ENCODE measurements at places on chromosomes 16 and 17. TPM values are rescaled to one million over a fixed set of nuclear protein-coding genes. Genes with fewer than 3 reads are reported as not detected.

Gene PRR35
- total RNA-seq = not detected

Gene BCL7C
- 45.3 TPM for total RNA-seq

Gene TIGD7
- 7.9 TPM for total RNA-seq

Gene ARL5C
- total RNA-seq = not detected

Gene TMEM204
- 75.0 TPM for total RNA-seq

DNA sequence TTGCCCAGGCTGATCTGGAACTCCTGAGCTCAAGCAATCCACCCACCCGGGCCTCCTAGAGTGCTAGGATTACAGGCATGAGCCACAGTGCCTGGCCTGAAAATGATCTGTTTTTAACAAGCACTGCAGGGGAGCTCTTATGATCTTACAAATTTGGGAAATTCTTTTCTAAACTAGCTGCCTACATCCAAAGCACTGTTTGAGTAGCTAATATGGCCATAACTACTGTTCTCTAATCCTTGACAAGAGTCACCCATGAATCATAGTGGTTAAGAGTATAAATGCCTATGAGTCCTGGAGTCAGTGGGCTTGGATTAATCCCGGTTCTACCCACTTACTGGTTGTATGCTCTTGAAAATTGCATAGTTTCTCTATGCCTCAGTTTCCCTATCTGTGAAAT, 1.4 kb upstream of the CPPED1 start:
- H3K27me3 ChIP-seq = no peaks in the 10 kb centered on the region
- H3K4me1 ChIP-seq = peaks cover 34% of the 10 kb centered on the region
- no peak overlapping the region for H3K4me3 ChIP-seq
- DNase-seq = no peak
- no peaks in the 10 kb centered on the region for H3K36me3 ChIP-seq
- H3K27ac ChIP-seq = no peak overlapping the region

DNA sequence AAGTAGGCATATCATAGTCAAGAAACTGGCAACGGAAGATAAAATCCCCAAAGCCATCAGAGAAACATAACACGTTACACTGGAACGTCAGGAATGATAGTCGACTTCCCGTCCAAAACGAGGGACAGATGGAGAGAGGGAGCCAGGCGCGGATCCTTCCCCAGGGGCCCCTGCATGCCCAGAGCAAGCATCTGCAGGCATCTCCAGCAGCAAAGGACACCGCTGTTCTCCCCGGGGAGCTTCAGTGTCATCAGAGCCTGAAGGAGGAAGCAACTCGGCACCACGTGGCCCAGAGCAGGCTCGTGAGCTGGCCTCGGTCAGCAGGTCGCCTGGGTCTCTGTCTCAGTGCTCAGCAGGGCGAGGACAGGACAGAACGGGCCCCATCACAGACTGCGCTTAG, 50.1 kb downstream of the LMF1 start:
- no peaks in the 10 kb centered on the region for H3K27me3 ChIP-seq
- peak overlapping the region; percentile 57 for H3K27ac ChIP-seq
- peaks cover 54% of the 10 kb centered on the region for H3K36me3 ChIP-seq
- peaks cover 17% of the 10 kb centered on the region for H3K4me1 ChIP-seq
- H3K4me3 ChIP-seq = no peak overlapping the region

GRCh38 chr17:3627769-3628167, 8.3 kb downstream of the SHPK start:
- peaks cover 1% of the 10 kb centered on the region for H3K4me1 ChIP-seq
- H3K4me3 ChIP-seq = no peak overlapping the region
- DNase-seq = no peak

- H3K4me1 ChIP-seq = no peaks in the 10 kb centered on the region
- DNase-seq = no peak
- H3K27me3 ChIP-seq = no peaks in the 10 kb centered on the region
Observed at GRCh38 chr16:57661936-57662906, 5.9 kb upstream of the ADGRG3 start.

GRCh38 chr17:3641014-3641413, 4.5 kb downstream of the CTNS start:
- no peak overlapping the region for H3K27ac ChIP-seq
- H3K36me3 ChIP-seq = peaks cover 58% of the 10 kb centered on the region
- no peak overlapping the region for H3K4me3 ChIP-seq

DNA sequence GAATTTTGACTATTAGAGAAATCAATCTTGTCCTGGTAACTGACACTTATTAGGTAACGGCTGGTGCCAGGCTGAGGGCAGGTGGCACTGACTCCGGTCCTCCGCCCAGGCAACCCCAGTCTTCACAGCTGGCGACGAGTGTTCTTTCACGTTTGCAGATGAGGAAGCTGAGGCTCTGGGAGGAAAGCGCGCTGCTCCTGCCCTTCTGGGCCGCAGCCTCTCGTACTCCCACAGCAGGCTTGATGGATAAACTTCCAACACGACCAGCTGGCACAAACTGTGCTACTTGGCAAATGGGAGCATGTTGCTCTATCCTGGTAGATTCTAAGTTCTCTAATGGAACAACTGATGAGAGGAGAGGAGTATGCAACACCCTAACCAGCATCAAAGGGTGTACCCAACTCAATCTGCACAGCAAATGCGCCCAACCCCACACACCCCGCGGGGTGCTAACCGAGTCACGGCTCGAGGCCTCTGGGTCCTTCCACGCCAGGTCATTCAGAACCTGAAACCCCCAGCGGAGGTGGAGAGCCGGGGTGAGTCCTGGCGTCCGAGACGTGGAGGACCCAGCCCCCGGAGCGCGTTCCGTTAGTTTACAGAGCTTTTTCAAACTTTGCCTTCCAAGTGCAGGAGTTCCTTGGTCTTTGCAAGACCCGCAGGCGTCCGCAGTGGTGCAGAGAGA, 477 bp upstream of the SLC47A1 start:
- peaks cover 15% of the 10 kb centered on the region for H3K4me1 ChIP-seq
- peak overlapping the region; percentile 58 for H3K4me3 ChIP-seq
- DNase-seq = no peak

DNA sequence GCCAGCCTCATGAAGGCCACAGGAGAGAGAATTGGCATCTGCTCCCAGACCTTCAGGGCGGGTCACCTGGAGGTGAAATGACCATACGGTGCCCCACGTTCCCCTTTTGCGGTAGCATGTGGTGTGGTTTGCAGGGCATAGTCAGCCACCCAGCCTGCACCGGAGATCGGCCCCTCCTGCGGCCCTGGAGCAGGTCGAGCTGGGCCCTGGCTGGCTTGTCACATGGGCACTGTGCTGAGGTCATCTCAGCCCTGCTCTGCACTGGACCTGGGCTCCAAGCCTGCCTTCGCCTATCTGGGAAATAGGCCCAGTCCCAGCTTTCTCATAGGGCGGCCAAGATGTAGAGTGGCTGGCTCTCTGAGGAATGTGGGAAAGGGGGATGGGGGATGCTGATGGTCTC, 16.2 kb downstream of the GSE1 start:
- no peak overlapping the region for H3K4me3 ChIP-seq
- H3K27ac ChIP-seq = no peak overlapping the region
- H3K4me1 ChIP-seq = peaks cover 33% of the 10 kb centered on the region

GRCh38 chr17:260944-261343, 79.5 kb upstream of the DOC2B start:
- DNase-seq = no peak
- no peak overlapping the region for H3K4me3 ChIP-seq
- H3K27me3 ChIP-seq = no peaks in the 10 kb centered on the region
- H3K27ac ChIP-seq = peak overlapping the region; percentile 40
- no peaks in the 10 kb centered on the region for H3K36me3 ChIP-seq

- peaks cover 53% of the 10 kb centered on the region for H3K36me3 ChIP-seq
- peak overlapping the region; percentile 91 for H3K27ac ChIP-seq
- H3K4me1 ChIP-seq = peaks cover 57% of the 10 kb centered on the region
- H3K27me3 ChIP-seq = no peaks in the 10 kb centered on the region
- DNase-seq = peak; percentile 93
- no peak overlapping the region for H3K4me3 ChIP-seq
Observed at GRCh38 chr17:81254955-81255717, 16.0 kb downstream of the NDUFAF8 start.

GRCh38 chr16:23976524-23976923, 140.7 kb downstream of the PRKCB start:
- H3K36me3 ChIP-seq = no peaks in the 10 kb centered on the region
- H3K4me1 ChIP-seq = no peaks in the 10 kb centered on the region
- H3K27me3 ChIP-seq = no peaks in the 10 kb centered on the region
- DNase-seq = no peak
- H3K27ac ChIP-seq = no peak overlapping the region

DNA sequence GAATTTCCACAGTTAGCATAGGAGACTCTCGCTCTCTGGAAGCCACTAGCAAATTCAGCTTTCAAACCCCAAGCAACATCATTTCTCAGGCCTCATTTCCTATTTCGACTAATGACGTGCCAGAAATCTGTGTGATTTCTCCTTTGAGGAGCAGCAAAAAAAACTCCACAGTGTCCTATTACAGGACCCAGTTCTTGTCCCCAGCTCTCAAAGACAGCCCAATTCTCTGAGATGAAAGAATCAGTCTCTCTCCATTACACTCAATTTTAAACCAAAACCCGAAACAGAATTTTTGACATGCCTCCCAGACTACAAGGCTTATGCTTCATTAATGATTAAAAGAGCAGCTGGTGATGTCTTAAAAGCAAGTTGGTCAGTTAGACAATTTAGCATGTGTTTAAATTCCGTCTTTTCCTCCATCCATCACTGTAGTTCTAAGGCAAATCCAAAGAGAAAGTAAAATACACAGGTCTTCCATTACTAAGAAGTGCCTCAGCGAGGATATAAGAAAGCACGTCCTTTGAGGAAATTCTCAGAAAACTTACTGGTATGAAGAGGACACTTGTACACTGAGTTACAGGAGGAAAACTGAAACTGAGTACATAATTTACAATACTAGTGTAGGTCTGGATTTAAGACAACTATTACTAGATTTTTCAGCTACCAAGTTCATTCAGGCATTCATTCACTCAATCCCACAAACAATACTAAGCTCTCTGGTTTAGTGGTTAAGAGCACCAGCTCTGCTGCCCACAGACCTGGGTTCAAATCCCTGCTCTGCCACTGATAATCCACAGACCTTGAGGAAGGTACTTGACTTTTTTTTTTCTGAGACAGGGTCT, 12.5 kb downstream of the TOM1L2 start:
- H3K4me3 ChIP-seq = peak overlapping the region; percentile 38
- no peaks in the 10 kb centered on the region for H3K36me3 ChIP-seq
- peaks cover 62% of the 10 kb centered on the region for H3K4me1 ChIP-seq
- no peak for DNase-seq
- peak overlapping the region; percentile 73 for H3K27ac ChIP-seq
- no peaks in the 10 kb centered on the region for H3K27me3 ChIP-seq

DNA sequence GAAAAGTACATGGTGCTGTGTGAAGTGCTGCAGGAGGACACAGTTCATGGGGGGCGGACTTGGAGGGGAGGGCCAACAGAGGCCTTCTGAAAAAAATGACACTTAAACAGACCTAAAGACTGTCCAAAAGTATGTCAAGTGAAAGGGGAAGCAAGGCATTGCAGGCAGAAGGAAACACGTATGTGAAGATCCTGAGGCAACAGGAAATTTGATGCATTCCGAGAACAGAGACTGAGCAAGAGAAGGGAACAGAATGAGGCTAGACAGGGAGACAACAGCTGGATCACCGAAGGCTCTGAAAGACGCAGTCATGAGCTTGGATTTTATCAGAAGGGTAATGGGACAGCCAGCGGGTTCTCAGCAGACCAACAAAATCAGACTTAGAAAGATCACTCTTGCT, 1.1 kb downstream of the IFT20 start:
- H3K4me3 ChIP-seq = peak overlapping the region; percentile 89
- H3K36me3 ChIP-seq = peaks cover 18% of the 10 kb centered on the region
- H3K27ac ChIP-seq = no peak overlapping the region
- H3K4me1 ChIP-seq = peaks cover 50% of the 10 kb centered on the region

DNA sequence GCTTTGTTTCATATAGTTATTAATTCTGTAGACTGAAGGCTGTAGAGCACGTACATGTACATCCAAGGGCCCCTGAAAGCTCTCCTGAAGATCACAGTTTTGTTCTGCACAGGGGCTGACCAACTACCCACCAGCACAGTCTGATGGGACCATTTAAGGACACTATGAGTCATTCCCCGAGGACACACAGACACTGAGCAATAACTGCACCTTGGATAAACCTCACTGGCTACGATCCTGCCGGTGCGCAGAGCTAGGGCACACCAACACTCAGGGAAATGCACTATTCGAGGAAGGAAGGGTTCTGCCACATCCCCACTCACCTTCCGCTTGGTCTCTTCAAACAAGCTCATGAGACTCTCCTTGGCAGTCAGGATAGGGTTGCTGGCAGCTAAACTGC, 20.3 kb downstream of the SMG6 start:
- H3K4me3 ChIP-seq = no peak overlapping the region
- peaks cover 84% of the 10 kb centered on the region for H3K36me3 ChIP-seq
- peaks cover 3% of the 10 kb centered on the region for H3K4me1 ChIP-seq
- no peak overlapping the region for H3K27ac ChIP-seq

- peaks cover 68% of the 10 kb centered on the region for H3K27me3 ChIP-seq
- no peak overlapping the region for H3K4me3 ChIP-seq
- no peak for DNase-seq
- H3K27ac ChIP-seq = no peak overlapping the region
- H3K36me3 ChIP-seq = no peaks in the 10 kb centered on the region
Observed at GRCh38 chr17:77003699-77004098, 135.5 kb downstream of the MGAT5B start.

- no peak overlapping the region for H3K4me3 ChIP-seq
- H3K27ac ChIP-seq = no peak overlapping the region
- DNase-seq = no peak
- H3K27me3 ChIP-seq = no peaks in the 10 kb centered on the region
Observed at GRCh38 chr16:48139517-48139916, 16.3 kb downstream of the ABCC12 start.

DNA sequence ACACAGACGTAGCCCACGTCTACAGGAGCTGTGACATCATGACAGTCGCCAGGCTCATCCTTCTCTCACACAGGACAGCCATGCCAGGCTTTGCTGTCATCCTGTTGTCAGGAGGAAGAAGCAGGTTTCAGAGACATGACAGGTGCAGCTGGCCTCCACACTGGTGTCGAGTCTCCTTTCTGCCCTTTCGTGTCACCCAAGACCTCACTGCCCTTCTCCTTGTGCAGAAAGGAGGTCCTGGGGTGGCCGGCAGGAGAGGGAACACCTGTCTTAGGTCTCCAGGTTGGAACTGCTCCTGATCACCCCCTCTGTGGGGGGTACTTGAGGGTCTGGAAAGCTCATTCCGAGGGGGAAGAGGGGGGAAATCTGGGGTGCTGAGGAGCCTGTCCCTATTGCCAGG, 41.6 kb upstream of the IRF8 start:
- H3K27ac ChIP-seq = no peak overlapping the region
- H3K4me3 ChIP-seq = no peak overlapping the region
- H3K36me3 ChIP-seq = no peaks in the 10 kb centered on the region
- H3K27me3 ChIP-seq = no peaks in the 10 kb centered on the region
- no peaks in the 10 kb centered on the region for H3K4me1 ChIP-seq

Data from esophagus muscularis mucosa (tissue), 4 donors.